NCI-H524 (cell line): ENCODE measurements at places on chromosomes 6 and 20.

DNA sequence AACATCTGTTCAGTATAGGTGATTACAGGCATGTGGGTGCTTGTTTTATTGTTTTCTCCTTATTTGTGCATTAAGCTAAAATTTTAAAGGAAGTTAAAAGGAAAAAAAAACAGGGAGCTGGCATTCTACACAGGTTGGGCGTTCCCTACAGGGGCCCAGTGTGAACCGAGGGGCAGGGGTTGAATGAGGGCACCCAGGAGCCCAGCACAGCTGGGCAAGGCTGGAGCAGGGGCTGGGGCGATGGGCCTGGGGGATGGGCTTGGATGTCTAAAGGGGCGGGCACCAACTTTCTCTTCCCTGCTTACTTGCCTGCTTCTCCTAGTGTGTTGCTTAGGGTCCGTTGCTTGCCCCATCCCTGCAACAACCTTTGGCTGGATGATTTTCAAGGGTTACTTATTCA, 230.2 kb upstream of the RNF24 start:
- no peak for DNase-seq

GRCh38 chr6:110083875-110084585, 95.4 kb downstream of the WASF1 start:
- no peak for DNase-seq

GRCh38 chr20:12207875-12208274, 290.2 kb downstream of the BTBD3 start:
- DNase-seq: peak; percentile 57

GRCh38 chr6:20377623-20378265, 23.9 kb upstream of the E2F3 start:
- no peak for DNase-seq
